Glutamatergic neuron (in vitro differentiated cells): ENCODE measurements at places on chromosomes 13 and 19. TPM values are rescaled to one million over a fixed set of nuclear protein-coding genes. Genes with fewer than 3 reads are reported as not detected.

Gene CGB1
- total RNA-seq, result not detected

- peak; percentile 66 for DNase-seq
- H3K27me3 ChIP-seq, result peaks cover 5% of the 10 kb centered on the region
- H3K36me3 ChIP-seq, result no peaks in the 10 kb centered on the region
- no peak overlapping the region for H3K27ac ChIP-seq
Measured at GRCh38 chr19:40165362-40165937, 25.8 kb upstream of the MAP3K10 start.

Gene RPL21
- 478 TPM for total RNA-seq

DNA sequence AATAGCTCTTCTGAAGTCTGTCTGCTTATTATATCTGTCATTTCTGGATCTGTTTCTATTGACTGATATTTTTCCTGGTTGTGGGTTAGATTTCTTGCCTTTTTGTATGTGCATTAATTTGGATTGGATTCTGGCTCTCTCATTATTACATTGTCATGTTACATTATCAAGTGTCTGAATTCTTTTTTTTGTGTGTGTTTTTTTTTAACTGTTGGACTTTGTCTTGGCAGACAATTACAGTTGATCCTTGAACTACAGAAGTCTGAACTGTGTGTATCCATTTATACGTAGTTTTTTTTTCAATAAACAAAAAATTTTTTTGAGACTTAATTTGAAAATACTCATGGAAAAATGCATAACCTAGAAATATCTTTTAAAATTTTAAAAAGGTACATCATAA is 22.5 kb downstream of the RFC3 start:
- no peaks in the 10 kb centered on the region for H3K36me3 ChIP-seq
- no peak overlapping the region for H3K27ac ChIP-seq
- H3K27me3 ChIP-seq, result peaks cover 4% of the 10 kb centered on the region

DNA sequence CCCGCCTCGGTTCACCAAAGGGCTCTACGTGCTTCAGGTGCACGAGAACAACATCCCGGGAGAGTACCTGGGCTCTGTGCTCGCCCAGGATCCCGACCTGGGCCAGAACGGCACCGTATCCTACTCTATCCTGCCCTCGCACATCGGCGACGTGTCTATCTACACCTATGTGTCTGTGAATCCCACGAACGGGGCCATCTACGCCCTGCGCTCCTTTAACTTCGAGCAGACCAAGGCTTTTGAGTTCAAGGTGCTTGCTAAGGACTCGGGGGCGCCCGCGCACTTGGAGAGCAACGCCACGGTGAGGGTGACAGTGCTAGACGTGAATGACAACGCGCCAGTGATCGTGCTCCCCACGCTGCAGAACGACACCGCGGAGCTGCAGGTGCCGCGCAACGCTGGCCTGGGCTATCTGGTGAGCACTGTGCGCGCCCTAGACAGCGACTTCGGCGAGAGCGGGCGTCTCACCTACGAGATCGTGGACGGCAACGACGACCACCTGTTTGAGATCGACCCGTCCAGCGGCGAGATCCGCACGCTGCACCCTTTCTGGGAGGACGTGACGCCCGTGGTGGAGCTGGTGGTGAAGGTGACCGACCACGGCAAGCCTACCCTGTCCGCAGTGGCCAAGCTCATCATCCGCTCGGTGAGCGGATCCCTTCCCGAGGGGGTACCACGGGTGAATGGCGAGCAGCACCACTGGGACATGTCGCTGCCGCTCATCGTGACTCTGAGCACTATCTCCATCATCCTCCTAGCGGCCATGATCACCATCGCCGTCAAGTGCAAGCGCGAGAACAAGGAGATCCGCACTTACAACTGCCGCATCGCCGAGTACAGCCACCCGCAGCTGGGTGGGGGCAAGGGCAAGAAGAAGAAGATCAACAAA is 2.6 kb downstream of the PCDH17 start:
- H3K4me3 ChIP-seq, result peak overlapping the region; percentile 95
- peak; percentile 66 for DNase-seq
- H3K27ac ChIP-seq, result no peak overlapping the region
- peaks cover 10% of the 10 kb centered on the region for H3K36me3 ChIP-seq

Gene PSENEN
- 109 TPM for total RNA-seq

Gene ZNF175
- 12.4 TPM for total RNA-seq

Gene ADGRL1
- total RNA-seq, result 68.1 TPM

- H3K4me1 ChIP-seq, result peaks cover 30% of the 10 kb centered on the region
- H3K4me3 ChIP-seq, result no peak overlapping the region
- peaks cover 5% of the 10 kb centered on the region for H3K27me3 ChIP-seq
- no peak overlapping the region for H3K27ac ChIP-seq
- DNase-seq, result no peak
- no peaks in the 10 kb centered on the region for H3K36me3 ChIP-seq
Measured at GRCh38 chr19:29396925-29397324, 128.9 kb upstream of the VSTM2B start.

DNA sequence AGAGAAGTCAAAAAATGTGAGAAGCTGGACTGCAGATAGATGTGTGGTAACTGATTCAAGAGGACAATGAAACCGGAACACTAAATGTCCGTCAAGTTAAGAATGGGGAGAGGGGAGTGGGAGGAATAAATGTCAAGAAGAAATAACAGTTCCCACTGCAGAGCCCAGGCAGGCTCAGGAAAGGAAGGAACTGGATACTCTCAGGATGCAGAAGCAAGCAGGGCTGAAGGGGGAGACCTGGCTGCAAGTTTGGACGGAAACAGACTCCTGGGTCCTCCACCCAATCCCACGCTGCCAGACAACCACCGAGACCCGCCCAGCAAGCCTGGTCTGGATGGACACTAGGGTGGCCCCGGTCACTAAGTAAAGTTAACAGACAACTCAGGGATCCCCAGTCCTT is 18.1 kb downstream of the TUBGCP3 start:
- no peaks in the 10 kb centered on the region for H3K36me3 ChIP-seq
- H3K27me3 ChIP-seq, result no peaks in the 10 kb centered on the region
- H3K4me1 ChIP-seq, result peaks cover 13% of the 10 kb centered on the region
- H3K4me3 ChIP-seq, result no peak overlapping the region
- H3K27ac ChIP-seq, result no peak overlapping the region
- DNase-seq, result no peak

DNA sequence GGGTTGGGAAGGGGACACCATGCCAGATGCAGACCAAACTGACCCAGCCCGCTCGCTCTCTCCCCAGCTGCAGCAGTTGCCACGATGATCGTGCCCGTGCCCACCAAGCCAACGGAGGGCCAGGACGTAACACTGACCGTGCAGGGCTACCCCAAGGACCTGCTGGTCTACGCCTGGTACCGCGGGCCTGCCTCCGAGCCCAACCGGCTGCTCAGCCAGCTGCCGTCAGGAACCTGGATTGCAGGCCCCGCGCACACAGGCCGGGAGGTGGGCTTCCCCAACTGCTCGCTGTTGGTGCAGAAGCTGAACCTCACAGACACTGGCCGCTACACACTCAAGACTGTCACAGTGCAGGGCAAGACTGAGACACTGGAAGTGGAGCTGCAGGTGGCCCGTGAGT is 8.8 kb downstream of the CEACAM16 start:
- no peak overlapping the region for H3K27ac ChIP-seq
- H3K4me3 ChIP-seq, result no peak overlapping the region
- no peaks in the 10 kb centered on the region for H3K36me3 ChIP-seq
- peaks cover 2% of the 10 kb centered on the region for H3K27me3 ChIP-seq
- no peak for DNase-seq

Gene KLK3
- not detected for total RNA-seq

Gene PSG6
- not detected for total RNA-seq

Gene LINGO3
- 0.25 TPM for total RNA-seq

GRCh38 chr13:99314640-99315176 is 7.5 kb upstream of the GPR183 start:
- H3K4me3 ChIP-seq, result no peak overlapping the region
- no peak for DNase-seq
- H3K27ac ChIP-seq, result no peak overlapping the region
- no peaks in the 10 kb centered on the region for H3K36me3 ChIP-seq
- H3K4me1 ChIP-seq, result no peaks in the 10 kb centered on the region
- no peaks in the 10 kb centered on the region for H3K27me3 ChIP-seq

DNA sequence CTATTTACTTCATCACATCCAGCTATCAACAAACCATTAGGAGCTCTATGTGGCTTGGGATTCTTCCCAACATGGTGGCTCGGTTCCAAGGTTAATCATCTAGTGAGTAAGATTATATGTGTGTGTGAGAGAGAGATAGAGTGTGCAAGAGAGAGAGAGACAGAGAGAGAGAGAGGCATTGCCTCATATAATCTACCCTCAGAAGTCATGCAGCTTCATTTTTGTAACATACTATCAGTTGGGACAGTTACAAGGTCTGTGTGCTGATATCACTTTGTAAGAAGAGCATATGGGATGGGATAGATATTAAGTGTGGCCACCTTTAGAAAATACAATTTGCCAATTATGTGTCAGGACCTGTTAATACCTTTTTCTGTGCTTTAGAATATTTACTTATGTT is 104.1 kb downstream of the NDFIP2 start:
- no peak for DNase-seq
- H3K27ac ChIP-seq, result no peak overlapping the region
- peaks cover 3% of the 10 kb centered on the region for H3K27me3 ChIP-seq
- peaks cover 3% of the 10 kb centered on the region for H3K36me3 ChIP-seq

DNA sequence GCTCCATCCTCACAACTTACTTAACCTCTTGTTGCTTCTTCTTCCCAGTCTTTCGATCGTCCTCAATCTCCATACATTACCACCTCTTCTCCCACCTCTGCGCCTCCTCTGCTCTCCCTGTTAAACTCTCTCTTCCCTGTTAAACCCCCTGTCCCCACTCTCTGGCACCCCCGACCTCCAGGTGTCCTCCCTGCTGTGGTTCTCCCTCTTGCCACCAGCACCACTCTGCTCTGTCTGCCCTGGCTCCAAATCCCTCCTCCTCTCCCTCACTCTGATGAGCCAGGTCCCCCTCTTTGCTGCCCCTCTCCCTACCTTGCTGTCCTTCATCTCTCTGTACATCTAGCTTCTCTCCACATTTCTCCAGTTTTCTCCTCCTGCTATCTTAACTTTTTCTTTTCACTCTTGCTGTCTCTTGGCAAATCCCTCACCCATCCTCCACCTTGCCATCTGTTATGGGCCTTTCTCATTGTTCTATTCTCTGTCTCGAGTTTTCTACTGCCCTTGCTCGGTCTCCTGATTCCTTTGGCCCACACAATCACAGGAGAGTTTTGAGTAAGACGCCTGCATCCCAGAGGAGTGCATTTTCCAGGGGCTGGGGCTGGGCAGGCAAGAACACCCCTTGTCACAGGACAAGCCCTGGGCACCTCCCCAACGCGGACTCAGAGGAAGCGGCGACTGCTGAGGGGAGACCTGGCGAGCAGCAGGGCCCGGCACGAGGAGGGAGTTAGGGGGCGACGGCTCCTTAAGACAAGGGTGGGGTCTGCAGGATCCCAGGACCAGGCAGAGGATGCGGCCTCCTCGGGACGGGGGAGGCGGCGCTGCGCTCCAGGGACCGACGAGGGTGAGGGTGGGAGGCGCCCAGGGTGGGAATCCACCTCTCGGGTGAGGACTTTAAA is 21.4 kb upstream of the ERVV-1 start:
- peak overlapping the region; percentile 85 for H3K4me3 ChIP-seq
- H3K27me3 ChIP-seq, result peaks cover 1% of the 10 kb centered on the region
- no peak overlapping the region for H3K27ac ChIP-seq
- H3K4me1 ChIP-seq, result no peaks in the 10 kb centered on the region

Gene POGLUT2
- total RNA-seq, result 17.5 TPM

Gene ZFR2
- 8.9 TPM for total RNA-seq

Gene TNFRSF19
- total RNA-seq, result 188 TPM

Gene SYNE4
- total RNA-seq, result 2.0 TPM

Gene TMEM145
- total RNA-seq, result 24.7 TPM

GRCh38 chr13:50629966-50630365 is 213.5 kb downstream of the DLEU7 start:
- H3K27ac ChIP-seq, result no peak overlapping the region
- DNase-seq, result no peak
- H3K27me3 ChIP-seq, result no peaks in the 10 kb centered on the region
- H3K4me1 ChIP-seq, result no peaks in the 10 kb centered on the region

Gene MEF2B
- 1.7 TPM for total RNA-seq

DNA sequence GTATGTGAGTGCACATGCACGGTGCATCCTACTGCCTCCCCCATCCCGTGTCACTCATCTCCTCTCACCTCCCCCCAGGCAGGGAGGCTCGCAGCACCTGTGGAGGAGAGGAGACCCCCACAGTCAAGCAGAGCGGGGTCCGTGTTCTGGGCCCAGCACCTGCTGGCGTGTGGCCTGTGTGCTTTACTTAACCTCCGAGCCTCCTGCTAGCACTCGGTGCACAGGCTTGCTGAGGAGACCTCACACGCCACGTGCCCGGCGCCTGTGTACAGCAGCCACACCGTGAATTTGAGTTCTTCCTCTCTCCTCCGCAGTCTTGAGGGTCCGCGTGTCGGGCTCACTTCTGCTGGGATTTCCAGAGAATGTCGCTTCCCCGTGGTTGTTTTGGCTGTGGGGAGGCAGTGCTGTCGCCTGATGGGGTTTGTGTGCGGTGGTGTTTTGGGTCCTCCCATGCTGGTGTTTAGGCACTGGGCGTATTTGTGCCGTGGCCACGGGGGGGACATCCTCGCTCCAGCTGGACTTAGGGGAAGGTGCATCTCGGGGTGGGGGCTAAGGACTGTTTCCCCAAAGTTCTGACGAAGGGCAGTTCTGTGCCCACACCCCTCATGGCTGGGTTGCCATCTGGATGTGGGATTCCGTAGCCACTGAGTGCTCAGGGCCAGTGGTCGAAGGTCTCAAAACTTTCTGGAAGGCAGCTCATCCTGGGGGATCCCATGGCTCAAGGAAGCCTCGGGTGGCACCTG is 34.8 kb upstream of the TMEM255B start:
- peaks cover 13% of the 10 kb centered on the region for H3K27me3 ChIP-seq
- peak overlapping the region; percentile 79 for H3K27ac ChIP-seq
- no peak for DNase-seq
- H3K4me3 ChIP-seq, result peak overlapping the region; percentile 81

GRCh38 chr13:44313674-44314073 is 60.0 kb upstream of the SERP2 start:
- no peak for DNase-seq
- H3K36me3 ChIP-seq, result no peaks in the 10 kb centered on the region
- no peak overlapping the region for H3K27ac ChIP-seq
- no peak overlapping the region for H3K4me3 ChIP-seq
